ENCODE measurements at places on chromosomes 5 and 9.

- no peak for DNase-seq
These were observed 79.4 kb upstream of the UNC5A start for GRCh38 chr5:176730815-176731475.

GRCh38 chr5:41410737-41411136, 99.7 kb downstream of the PLCXD3 start:
- no peak for DNase-seq

- DNase-seq: no peak
These were observed 6.7 kb upstream of the HAVCR2 start for GRCh38 chr5:157115502-157115901.

- DNase-seq: no peak
These were observed 390.4 kb downstream of the TMEM38B start for GRCh38 chr9:106084702-106085101.

- no peak for DNase-seq
These were observed 39.8 kb upstream of the RASGRF2 start for GRCh38 chr5:80920333-80920732.

GRCh38 chr5:83104021-83104420, 26.7 kb downstream of the XRCC4 start:
- DNase-seq: no peak

DNA sequence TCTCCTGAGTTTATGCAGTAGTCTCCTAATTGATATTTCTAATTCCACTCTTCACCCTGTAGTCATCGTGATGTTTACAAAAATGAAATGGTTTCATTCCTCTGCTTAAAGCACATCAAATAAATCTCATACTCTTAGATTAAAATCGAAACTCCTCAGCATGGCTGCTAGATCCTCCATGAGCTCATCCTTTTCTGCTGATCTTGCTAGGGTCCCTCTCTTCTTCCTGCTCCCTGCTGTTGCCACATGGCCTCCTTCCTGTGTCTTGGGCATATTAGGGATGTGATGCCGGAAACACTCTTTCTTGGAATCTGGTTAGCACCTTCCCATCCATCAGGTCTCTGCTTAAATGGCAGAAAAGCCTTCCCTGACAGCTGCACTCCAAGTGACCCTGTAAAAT, 59.5 kb upstream of the MEGF10 start:
- DNase-seq: no peak

DNA sequence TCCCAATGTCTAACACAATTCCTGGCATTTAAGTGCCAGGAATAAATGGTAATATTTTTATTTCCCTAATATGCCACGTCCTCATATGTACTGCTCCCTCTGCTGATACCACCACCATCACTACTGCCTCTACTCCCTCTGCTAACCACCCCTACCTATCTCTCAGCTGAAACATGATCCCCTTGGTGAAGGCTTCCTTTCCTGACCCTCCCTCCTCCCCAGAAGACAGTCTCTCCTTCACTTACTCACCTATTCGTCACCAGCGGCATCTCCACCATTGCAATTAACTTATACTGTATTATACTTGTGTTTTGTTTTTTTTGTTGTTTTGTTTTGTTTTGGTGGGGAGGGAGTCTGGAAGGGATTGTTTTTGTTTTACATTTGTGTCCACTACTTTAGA, 4.8 kb downstream of the DENND1A start:
- no peak for DNase-seq

GRCh38 chr9:89372230-89372816, 54.0 kb downstream of the SECISBP2 start:
- no peak for DNase-seq

GRCh38 chr5:132839426-132840301, 9.2 kb upstream of the SHROOM1 start:
- no peak for DNase-seq

DNA sequence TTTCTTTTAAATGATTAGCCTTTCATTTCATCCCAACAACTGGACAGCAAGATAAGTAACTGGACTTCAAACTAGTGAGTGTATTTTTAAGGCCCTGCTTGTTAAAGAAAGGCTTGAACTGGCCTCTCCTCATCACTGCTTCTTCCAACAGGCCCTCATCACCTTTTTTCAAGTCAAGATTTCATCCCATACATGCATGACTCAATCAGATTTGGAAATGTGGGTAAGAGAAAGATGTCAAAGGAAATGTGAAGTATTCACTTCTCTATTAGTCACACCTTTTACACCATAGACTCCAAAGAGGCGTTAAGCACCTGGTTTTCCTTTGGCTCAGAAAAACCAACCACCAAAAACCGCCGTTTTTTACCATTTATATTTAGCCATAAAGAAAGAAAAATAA, 4.9 kb downstream of the NR4A3 start:
- no peak for DNase-seq

DNA sequence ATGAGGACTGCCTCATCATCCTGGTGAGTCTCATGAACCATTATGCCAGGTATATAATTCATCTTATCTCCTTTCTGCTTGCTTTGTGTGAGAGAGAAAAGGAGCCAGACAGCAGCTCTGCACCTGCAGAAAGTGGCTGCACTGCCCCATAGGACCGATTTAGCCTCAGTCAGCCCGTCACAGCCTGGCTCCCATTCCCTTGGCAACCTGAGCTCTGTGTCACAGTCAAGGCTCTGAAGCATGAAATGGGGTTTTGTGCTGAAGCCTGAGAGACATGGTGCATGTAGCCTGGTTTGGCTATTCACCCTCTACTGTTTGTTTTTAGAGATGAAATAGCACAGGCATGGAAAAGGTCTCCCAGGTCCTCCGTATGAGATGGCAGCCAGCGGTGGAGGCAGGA, 198.3 kb downstream of the KCTD16 start:
- DNase-seq: no peak
